ENCODE measurements at places on chromosomes 7 and 10.

DNA sequence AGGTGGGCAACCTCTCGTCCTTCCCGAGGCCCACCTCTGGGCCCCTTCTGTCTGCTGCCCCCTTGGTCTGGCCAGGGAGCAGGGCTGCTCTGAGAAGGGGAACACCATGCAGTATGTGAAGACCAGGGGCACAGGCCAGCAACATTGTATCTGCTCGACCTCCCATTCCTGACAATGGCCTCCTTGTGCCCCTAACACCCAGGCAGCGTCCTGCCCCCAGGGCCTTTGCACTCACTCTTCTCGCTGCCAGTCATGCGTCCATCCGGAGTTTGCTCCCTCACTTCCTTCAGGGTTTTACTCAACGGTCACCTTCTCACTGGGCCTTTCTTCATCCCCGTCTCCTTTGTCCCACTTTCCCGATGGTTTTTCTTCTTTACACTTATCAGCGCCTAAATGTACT is 232.9 kb upstream of the GRB10 start:
- no peak for DNase-seq

DNA sequence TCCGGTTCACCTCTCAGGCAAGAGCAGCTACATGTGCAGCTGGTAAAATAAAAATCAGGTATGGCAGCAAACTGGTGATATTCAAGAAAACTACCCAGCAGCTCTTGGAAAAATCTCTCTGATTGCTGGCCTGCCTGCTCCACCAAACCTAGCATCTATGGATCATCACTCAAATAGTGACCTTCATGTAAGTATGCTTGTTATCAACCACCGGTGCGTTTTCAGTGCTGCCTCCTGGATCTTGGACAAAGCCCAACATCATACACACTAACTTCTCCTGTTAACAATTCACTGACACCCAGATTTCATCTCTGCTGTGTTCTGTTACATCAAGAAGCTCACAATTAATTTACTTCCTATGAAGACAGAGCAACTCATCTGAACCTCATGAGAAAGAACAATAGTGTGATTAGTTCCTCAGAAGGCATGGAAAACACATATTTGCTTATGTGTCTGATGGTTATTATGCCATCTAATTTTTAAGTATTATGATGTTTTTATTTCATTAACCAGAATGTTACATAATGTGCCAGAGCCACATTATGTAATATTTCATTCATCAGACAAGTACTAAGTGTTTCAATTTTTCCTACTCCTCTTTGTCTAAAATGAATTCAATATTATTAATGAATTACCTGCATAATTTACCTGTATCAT is 8.8 kb downstream of the CDK6 start:
- DNase-seq: no peak

DNA sequence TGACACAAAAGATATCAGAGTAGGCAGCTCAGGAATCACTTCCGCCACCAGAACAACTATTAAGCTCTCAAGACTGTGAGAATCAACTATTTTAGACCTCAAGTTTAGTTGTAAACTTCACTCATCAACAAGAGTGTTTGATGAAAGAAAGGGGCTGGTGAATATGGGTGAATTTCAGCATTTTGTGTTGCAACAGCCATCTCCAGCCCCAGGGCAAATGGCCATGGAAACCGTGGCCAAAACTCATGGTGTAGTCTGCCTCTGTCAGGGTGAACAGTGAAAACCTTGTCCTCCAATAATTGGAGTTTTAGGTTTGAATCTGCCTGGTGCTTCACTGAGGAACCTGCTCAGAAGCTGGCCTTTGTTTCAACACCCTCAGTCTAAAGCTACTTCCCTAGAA is 60.0 kb downstream of the POLR1F start:
- no peak for DNase-seq

- DNase-seq: no peak
Measured at GRCh38 chr10:34812771-34813170, 2.3 kb downstream of the PARD3 start.

GRCh38 chr10:29324220-29324841 is 35.5 kb downstream of the LYZL1 start:
- DNase-seq: no peak

DNA sequence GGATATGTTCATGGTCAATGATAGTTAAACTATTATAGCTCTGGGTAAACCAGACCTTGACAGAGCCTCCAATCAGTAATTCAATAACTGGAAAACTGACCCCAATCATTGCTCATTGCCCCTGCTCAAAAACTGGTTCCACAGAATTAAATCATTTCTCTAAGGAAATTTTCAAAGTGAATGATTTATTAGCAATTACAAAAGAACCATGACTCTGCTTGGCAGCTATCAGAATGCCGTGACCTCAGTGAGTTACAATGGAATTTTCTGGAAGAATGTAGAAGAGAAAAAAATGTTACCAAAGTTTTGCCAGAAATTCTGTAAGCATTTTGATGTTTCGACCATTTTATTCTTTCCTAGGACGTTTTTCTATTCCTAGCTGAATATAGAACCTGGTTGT is 106.8 kb upstream of the APBB1IP start:
- DNase-seq: no peak

- no peak for DNase-seq
Measured at GRCh38 chr7:18499407-18500177, 4.0 kb downstream of the HDAC9 start.

DNA sequence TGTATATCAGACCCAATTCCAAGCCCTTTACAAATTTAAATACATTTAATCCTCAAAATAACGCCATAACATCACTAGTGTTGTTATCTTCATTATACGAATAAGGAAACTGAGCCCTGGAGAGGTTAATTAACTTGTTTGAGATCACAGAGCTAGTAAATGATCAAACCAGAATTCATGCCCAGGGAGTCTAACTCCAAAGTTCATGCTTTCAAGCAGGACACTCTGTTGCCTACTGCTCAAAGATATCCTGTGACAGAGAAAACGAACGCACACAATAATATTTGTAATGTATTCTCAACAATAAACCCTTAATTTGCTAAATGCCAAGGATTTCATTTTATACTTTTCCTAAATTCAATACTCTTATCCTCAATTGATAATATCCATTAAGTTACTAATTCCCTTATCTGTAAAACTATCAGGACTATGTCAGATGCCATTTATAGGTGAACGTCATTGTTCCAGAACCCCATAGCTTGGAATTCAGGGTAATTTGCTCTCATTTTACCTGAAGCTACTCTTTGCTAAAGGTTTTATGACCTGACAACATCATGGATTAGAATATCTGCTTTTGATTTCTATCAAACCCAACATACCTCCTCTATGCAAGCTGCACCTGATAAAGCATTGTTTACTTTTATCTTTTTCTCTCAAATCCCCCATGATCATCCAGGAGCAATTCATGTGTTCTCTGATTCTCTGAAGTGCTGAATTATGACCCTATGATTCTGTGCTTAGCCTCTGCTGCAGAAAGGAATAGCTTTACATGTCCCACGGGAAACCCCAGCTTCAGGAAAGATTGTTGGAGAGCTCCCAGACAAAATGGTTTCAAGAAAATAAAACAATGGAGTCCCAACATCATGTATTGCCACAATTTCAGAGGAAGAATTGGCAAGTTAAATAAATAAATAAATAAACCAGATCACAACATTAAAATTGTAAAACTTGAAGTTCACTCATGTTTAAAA is 150.2 kb upstream of the CDK1 start:
- DNase-seq: no peak

DNA sequence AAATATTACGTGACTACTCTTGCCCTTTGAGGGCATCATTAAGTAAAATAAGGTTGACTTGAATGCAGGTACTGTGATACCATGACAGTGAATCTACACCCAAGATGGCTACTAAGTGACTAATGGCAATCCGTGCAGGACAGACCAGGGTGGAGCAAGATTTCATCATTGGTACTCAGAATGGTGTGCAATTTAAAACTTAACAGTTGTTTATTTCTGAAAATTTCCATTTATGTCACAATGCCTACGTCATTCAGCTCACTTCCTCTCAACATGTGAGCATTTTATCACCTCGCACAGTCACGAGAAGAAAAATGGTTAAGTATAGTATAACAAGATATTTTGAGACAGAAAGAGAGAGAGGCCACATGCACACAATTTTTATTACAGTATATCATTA is 50.3 kb upstream of the MET start:
- no peak for DNase-seq

DNA sequence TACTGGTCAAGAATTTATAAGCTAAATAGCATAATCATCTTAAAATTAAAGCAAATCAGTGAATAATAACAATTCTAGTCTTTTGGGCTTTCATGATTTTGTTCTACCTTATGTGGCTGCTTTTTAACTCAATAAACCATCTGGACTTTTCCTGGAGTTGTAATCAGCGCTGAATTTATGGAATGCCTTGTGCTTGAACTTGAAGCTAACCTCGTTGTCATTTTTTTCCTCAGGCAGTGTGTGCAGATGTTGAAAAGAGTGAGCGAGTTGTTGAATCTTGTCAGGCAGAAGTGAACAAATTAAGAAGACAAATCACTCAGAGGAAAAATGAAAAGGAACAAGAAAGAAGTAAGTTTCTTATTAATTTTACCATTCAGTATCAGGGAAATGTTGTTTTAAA is 29.5 kb downstream of the ABRAXAS2 start:
- DNase-seq: no peak

DNA sequence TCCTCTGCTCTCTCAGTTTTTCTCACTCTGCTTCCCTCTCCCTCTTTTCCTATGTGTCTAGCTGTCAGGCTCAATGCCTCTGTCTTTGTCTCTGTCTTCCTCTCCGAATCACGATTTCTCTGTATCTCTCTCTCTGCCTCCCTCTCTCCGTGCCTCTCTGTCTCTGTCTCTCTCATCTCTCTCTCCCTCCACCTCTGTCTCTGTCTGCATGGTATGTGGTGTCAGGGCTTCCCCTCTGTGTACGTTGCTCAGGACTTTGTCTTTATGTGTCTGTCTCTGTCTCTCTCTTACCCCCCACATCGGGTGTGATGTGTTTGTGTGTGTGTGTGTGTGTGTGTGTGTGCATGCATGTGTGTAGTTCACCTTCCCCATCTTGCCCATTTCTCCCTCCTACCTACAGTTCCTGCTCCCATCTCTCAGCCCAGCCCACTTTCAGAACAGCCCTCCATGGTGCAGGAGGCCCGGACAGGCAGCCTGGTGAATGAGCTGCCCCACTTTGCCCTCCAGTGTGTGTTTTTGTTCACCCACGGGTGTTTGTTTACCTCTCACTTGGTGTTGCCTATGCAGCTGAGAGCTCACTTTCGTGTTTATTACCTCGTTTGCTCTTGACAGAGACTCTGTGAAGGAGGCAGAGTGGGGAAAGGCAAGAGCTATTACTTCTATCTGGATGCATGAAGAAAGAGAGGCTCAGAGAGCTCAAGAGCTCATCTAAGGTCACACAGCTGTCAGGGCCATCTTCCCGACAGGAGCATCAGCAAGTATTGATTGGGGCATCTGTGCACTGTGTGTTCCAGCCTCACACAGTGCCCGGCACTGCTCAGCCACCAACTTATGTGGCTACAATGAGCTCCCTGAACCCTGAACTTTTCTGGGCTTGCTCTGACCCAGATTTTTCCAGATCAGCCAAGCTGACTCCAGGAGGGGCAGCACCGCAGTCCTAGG is 163.5 kb upstream of the ZMIZ1 start:
- no peak for DNase-seq

GRCh38 chr10:121921238-121921931 is 6.4 kb downstream of the ATE1 start:
- DNase-seq: no peak

DNA sequence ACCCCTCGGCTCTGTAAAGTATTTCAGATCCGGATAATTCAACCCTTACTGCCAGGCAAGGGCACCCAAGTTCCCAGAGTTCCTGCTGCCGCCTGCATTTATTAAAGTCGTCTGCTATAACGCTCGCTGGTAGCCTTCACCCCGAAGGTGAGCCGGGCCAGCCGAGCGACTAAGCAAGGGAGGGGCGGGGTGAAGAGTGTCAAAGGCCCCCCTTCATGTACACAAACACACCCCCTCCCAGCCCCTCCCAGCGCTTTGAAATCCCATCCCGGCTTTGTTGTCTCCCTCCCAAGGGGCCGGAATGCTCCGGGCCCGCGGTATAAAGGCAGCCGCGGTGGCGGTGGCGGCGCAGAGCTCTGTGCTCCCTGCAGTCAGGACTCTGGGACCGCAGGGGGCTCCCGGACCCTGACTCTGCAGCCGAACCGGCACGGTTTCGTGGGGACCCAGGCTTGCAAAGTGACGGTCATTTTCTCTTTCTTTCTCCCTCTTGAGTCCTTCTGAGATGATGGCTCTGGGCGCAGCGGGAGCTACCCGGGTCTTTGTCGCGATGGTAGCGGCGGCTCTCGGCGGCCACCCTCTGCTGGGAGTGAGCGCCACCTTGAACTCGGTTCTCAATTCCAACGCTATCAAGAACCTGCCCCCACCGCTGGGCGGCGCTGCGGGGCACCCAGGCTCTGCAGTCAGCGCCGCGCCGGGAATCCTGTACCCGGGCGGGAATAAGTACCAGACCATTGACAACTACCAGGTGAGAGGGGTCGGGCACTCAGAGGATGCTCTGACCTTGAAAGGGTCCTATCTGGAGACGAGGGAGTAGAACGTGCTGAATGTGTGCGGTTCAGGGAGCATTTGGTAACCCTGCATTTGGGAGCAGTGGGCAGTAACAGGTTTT is at the start of gene DKK1:
Gene DKK1 (plus strand): TSS at position 349 of the 889 bp plus-strand sequence. CDS start 154 bp downstream, at position 503.
- DNase-seq: peak; percentile 55

- DNase-seq: peak; percentile 31
Measured at GRCh38 chr10:329361-330099, 194.3 kb downstream of the ZMYND11 start.

DNA sequence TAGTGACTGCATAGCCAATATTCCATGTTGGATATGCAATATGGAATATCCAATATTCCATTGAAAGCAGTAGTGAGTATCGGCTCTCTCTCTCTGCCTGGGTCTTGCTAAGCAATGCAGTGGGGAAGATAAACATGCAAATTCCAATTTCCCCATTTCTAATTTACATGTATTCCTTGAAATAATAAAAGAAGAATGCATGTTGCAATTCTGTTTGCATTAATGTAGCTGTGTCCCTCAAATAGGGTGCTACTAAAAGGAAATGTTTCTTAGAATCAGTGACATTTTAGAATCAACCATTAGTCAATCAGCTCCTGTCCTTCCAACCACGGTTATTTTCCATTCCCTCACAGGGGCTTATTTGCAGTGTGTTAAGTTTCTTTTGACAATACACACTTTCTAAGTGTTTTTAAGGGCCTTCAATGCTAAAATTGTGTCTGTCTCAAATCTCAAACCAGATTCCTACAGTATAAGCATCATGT is 46.7 kb downstream of the AFAP1L2 start:
- DNase-seq: no peak

GRCh38 chr7:14834456-14834855 is 68.1 kb downstream of the DGKB start:
- no peak for DNase-seq

GRCh38 chr10:76353237-76353851 is 921.9 kb downstream of the LRMDA start:
- no peak for DNase-seq

Measured in glomerular endothelial cell (primary cell).